ENCODE measurements at places on chromosomes 2 and 18.

- no peak for DNase-seq
Measured at GRCh38 chr2:135471106-135471505, 59.9 kb downstream of the ZRANB3 start.

DNA sequence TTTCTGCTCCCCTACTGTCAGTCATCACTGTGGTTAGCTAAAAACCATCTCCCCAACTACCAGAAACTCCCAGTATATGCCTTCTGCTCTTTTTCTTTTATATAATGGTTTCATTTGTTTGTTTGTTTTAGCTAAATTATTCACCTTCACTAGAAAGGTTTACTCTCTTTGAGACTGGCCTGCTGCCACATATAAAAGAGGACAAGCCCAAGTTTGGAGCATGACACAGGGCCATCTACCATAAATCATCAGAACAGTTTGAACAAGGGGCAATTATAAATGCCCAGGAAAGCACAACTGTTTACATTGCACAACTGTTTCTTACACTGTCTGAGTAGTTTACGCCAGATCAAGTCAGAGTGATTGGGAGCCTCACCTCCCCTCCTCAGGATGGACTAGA is 471.0 kb upstream of the PIK3C3 start:
- DNase-seq: no peak

GRCh38 chr2:175567435-175568061 is 386.0 kb upstream of the ATP5MC3 start:
- no peak for DNase-seq

DNA sequence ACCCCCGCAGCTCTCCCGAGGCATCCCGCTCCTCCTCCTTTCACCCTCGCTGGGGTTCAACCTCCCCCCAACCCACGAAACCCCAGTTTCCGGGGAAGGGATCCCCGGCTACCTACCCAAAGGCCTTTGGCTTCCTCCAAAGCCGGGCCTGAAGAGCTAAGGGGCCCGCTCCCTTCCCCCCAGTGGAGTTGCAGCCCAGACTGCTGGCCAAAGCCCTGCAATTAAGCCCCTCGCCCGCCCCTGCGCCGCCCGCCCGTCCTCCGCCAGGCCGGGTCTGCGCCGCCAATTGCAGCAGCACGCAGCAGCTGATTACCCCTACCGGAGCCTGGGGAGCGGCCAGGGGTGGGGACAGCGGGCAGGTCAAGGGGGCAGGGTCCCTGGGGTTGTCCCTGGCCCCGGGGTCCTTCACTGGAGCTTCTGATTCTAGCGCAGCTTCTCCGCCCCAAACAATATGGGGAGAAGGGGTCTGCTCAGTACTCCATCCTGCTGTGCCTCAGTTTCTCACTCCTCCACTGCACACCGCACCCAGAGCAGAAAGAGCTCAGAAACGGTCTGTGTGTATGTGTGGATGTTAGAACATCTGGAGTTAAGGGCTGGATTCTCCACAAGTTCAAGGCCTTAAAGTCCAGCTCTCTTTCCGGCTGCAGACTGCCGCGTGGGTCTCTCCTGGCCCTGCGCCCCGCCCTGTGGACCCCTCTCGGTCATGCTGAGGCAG is 16.9 kb downstream of the WNT10A start:
- DNase-seq: no peak

DNA sequence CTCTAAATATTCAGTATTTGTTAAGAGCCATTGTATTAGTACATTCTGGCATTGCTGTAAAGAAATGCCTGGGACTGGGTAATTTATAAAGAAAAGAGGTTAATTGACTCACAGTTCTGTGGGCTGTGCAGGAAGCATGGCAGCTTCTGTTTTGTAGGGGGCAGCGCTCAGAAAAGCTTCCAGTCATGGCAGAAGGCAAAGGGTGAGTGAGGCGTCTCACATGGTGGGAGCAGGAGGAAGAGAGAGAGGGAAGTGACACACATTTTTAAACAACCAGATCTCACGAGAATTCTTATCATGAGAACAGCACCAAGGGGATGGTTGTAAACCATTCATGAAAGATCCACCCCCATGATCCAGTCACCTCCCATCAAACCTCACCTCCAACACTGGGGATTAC is 13.8 kb upstream of the CCDC102B start:
- DNase-seq: no peak

- peak; percentile 51 for DNase-seq
Measured at GRCh38 chr2:237471438-237472186, 15.4 kb upstream of the MLPH start.

DNA sequence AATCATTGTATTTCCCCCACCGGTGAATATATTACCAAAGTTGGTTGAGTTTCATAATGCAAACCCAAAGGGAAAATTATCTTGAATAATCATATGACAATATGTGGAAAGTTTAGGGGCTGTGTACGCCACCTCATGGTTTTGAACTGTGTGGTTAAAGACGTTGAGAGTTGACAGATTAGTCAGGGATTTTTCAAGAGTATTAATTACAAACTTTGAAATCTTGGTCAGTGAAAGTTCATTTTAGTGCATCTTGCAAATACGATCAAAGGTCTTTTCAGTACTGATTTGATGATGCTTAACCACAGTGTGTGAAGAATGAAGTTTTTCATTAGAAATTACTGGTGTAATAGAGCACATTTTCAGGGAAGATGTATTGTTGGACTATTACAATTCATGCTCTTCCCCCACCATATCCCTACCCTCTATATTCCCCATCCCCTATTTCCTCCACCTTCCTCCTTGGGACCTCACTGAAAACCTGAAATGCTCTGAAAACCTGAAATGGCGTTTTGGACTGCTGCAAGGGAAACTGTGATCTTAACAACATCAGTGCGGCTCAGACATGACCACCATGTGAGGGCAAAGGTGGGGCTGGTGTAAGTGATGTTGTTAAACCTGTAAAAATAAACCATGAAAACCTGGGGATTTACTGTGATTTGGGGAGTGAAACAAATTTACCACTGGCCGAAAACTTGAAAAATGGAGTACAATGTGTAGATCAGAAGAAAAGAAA is 4.5 kb upstream of the BCL2L11 start:
- DNase-seq: no peak

DNA sequence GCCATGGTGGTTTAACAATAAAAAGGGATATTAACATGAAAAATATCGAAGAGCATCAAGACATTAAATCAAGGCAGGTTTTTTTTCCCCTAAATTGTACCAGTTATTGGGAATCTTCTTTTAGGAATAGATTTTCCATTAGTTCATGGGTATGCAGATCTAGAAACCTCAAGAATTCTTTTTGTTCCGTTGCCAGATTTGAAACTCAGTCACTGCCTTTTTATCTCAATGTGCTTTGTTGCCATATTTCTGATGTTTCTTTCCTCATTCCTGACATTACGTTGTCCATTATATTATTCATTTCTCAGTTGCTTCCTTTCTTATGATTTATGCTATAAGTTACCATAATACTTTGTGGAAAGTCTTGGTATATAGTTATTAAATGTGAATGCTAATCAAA is 162.2 kb downstream of the CD226 start:
- no peak for DNase-seq

DNA sequence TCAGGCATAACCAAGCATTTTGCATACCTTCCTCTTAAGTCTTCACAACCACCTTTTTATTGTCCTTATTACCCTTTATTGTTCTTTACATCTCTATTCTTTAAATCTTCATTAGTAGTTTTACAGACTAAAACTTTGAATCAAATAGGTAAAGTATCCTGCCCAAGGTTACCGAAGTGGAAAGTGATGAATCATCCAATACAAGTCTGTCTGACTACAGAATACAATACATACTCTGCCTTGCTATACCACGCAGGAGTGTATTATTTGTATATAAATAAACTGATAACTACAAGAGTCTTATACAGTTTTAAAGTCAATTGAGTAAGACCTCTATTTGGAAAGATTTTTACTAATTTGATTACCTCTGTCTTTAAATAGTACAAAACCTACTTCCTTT is 196.0 kb downstream of the ZEB2 start:
- DNase-seq: no peak

DNA sequence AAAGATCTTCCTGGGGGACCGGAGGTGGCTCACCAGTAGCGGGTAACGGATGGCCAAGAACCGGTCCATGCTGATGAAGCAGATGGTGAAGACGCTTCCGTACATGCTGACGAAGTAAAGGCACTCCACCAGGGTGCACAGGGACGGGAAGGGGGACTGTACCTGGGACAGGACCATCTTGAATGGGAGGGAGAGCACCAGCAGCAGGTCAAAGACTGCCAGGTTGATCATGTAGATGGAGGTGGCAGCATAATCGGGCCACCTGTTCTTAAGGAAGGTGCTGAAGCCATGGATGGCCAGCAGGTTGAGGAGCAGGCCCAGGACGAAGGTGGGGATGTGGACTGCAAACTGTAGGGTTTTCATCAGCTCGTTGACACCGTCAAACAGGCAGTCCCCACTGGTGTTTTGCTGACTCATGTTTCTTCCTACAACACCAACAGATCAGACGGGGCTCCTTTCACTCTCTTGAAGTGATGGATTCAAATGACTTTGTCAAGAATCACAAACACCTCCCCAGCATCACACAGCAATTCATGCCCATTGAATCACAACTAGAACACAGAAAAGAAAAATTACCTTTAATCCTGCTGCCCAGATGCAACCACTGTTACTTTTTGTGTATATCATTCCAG is 14.4 kb downstream of the GPR55 start:
- no peak for DNase-seq

DNA sequence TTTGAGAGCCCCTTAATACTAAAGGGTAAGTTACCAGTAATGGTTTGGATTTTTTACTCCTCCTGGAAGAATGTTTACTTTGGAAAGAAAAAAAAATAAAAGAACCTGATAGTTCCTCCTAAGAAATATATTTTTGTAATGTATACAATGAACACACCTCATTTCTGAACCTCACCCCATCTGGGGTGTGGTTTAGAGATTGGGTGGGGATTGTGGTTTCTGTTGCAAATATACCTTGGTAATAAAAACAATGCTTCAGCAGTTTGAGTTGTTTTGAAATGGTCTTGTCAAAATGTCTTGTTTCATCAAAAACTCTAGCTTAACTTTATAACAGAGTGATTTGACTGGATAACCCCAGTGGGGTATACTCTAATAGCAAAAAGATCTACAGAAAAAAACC is 448.9 kb upstream of the MEIS1 start:
- no peak for DNase-seq

DNA sequence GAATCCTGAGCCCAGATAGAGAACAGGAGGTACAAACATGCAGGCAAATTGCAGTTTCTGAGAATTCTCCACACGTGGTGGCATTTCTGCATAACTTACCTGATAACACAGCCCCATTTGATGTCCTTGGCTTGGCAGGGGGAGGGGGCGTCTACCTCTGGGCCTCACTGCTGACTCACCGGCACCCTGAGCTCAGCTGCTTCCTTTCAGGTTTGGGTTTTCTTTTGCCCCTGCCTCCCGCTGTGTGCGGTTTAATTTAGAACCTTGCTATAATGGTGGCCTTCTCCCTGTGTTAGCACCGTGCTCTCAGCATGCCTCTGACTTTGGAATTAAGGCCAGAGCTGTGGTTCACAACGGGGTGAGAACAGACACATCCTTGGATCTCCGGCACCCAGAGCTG is 4.4 kb downstream of the CTIF start:
- no peak for DNase-seq

GRCh38 chr2:155379494-155379893 is 681.0 kb downstream of the KCNJ3 start:
- DNase-seq: no peak

All from cerebellar cortex (tissue), 1 donor.